ENCODE measurements at places on chromosomes 1 and 21. TPM values are rescaled to one million over a fixed set of nuclear protein-coding genes. Genes with fewer than 3 reads are reported as not detected.

Gene PDE4B
- 1.8 TPM for total RNA-seq

Gene CD48
- total RNA-seq = not detected

Gene PFKFB2
- total RNA-seq = 1.9 TPM

Gene MACO1
- total RNA-seq = 25.8 TPM

Gene ALX3
- 11.3 TPM for total RNA-seq

Gene FABP3
- 18.5 TPM for total RNA-seq

Gene ATPAF1
- total RNA-seq = 87.0 TPM

Gene DLGAP3
- total RNA-seq = not detected

Gene TFF3
- not detected for total RNA-seq

DNA sequence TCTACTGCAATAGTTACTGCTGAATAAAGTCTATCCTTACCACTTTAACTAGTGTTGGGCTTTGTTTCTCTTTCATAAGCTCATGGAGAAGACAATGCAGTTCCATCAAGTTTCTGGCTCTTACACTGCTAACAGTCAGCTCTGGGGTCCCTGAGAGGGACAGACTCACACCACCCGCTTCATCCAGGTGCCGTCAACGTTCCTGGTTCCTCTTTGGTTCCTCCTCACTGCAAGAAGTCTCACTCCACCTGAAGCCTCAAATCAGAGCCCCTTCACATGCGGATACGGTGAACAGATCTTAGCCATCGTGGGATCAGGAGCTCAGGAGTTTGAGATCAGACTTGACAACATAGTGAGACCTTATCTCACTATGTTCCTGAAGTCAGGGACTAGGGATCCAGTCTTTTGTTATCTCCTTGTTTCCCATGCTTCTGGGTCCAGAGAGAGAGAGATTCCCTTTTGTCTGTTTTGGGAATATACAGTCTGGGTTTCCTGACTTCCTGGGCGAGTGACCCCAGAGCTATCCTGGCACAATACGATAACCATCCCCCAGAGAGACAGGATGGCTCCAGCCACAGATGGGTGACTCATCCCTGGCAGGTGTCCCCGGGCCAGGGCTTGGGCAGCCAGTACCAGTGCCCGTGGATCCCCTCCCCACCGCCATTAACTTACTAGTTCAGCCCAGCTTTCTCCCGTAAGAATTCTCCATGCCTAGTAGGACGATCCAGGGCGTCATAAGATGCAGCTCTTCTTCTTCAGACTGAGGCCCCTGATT, 14.3 kb upstream of the PCP4 start:
- DNase-seq = peak; percentile 39

DNA sequence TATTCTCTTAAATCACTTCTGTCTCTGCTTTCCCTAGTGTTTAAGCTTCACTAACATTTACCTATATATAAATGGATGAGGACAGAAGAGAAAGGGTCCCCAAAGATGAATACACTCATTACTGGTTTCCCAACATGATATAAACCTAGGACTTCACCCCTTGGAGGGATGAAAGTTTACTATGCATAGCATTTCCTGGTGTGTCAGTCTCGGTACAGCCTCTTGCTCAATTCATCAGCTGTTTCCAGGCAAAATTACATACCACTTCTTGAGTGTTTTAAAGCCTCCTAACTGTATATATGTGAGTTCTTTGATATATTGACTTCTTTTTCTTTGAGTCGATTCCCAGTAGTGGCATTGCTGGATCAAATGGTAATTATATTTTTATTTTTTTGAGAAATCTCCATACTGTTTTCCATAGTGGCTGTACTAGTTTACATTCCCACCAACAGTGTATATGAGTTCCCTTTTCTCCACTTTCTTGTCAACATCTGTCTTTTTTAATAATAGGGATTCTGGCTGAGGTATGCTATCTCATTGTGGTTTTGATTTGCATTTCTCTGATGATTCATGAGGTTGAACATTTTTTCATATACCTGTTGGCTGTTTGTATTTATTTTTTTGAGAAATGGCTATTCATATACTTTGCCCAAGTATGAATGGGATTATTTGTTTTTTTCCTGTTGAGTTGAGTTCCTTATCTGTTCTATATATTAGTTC, 259.3 kb upstream of the CACYBP start:
- no peak for DNase-seq

DNA sequence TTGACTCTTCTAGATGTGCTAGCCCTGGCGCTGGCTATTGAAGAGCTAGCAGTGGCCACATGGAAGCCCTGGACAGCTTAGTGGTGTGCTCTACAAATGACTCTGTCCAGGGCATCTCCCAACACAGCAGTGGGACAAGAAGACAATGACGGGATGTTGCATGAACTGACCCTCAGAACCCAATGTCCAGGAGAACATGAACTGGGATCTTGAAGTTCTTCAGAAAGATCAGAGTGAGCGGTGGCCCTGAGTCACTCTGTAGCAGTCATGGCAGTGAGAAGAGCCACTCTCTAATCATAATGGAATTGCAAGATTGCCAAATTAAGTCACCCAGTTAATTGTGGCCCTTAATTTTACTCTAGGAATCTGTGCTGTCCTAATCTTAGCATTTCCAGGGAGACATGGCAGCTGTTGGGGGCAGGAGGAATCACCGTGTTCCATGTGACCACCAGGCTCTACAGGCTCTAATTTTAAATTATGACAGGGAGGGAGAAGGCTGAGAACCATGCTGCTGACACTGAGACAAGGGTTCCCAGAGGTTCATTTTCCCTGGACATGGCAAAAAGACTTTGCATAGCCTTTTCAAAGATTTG, 10.2 kb upstream of the OBSCN start:
- no peak for DNase-seq

DNA sequence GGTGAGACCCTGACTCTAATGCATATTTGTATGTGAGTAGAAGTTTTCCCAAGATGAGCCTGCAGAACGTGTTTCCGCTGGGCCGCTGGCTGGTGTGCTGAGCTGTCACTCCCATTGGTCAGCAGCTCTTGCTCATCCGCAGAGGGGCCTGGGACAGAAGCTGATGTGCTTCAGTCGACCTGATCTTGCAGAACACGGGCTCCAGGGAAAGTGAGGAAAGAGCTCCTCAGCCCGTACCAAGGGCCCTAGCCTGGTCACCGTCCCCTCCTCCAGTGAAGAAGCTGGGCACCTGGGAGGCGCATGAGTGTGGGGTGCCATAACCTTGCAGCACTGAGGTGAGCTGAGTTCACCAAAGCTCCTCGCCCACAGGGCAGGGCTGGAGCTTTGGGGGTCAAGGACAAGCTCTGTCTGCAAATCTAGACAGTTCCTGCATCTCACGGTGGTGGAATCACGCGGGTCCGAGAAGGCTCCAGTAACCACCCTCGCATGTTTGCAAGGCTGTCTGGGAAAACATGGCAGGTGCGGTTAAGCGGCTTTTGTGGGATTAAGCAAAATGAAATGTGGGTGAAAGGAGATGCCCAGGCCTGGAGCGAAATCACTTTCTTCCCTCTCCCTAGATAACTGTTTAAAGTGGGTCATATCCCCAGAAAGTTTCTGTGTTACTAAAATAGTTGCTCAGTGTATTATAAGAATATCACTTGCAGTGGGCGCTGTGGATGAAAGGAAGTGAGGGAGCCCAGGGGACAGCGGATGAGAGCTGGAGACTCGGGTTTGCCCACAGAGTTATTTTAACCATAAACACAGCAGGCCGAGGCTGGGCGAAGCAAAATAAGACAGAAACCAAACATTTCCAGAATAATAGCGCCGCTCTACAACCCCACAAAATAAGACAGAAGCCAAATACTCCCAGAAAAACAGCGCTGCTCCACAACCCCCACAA, 33.1 kb upstream of the LRRC3 start:
- no peak for DNase-seq

- no peak for DNase-seq
Observed at GRCh38 chr21:37615962-37616361, 249.4 kb downstream of the DYRK1A start.

- no peak for DNase-seq
Observed at GRCh38 chr21:33116676-33117075, 46.7 kb downstream of the OLIG1 start.

DNA sequence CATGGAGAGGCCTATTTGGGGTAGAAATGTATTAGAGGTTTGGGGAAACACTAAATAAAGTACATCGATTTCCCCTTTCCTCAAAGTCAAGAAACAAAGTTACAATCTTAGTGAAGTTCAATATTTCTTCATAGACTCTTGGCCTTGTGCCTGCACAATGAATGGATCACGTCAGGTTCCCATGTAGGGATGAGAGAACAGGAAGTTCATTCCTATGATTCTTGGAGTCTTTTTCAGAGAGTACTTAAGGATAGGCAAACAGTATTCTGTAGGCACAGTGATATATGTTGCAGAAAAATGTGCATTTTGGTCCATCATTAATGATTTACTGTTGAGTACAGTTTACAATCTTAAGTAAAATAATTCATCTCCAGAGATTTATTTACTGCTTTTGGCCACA, 275.5 kb downstream of the RGS7 start:
- no peak for DNase-seq

- no peak for DNase-seq
Observed at GRCh38 chr1:206907304-206907991, 10.2 kb downstream of the IL24 start.

GRCh38 chr1:238101923-238102322, 211.2 kb upstream of the ZP4 start:
- DNase-seq = no peak

GRCh38 chr1:97508653-97509218, 412.1 kb downstream of the DPYD start:
- DNase-seq = no peak

DNA sequence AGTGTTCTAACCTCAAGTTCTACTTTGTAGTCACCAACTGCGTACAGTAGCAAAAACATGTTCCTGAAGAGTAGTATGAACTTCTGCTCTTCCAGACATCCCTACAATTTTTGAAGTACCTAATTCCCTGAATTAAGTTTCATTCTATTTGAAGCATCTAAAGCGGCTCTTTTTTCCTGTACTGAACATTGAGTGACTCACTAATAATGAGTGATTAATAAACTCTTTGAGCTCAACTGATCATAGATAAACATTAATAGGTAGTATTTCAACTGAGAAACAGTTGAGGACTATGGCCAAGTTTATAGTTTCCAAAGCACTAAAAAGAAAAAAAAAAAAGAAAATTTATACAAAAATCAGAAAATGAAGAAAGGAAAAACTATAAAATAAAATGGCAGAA, 683.1 kb downstream of the LTN1 start:
- DNase-seq = no peak

DNA sequence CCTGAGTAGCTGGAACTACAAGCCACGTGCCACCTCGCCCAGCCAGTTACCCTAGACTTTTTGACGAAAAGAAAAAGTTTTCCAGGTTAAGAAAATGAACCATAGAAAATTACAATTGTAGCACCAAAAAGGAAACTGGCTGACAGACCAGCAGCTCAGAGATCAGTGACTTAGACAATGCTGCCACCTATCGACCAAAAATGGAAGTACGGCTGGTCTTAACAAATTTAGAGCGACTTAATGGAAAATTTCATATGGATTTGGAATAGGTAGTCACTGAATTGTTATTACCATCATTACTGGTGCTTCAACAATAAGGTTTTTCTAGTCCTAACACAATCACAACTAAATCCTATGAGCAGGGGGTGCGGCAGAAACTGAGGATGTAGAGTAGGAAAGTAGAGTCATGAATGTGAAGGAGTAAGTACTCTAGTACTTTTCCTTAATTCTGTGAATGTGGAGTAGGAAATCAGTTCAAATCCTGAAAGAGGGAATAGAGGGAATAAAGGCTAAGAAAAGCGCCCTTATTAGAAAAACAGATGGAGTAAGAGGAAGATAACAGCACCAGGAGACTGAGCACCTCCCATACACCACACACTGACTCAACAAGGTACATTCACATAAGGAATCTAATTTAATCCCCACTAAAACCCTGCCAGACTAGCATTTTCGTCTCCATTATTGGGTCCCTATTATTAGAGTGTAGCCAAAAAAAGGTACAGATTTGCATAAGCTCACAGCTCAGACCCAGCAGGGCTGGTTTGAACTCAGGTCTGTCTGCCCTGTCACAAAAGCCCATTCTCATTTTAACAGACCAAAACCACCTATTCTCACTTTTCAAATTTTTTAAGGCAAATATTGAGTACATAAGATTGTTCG, 37.9 kb upstream of the MGST3 start:
- peak; percentile 37 for DNase-seq

DNA sequence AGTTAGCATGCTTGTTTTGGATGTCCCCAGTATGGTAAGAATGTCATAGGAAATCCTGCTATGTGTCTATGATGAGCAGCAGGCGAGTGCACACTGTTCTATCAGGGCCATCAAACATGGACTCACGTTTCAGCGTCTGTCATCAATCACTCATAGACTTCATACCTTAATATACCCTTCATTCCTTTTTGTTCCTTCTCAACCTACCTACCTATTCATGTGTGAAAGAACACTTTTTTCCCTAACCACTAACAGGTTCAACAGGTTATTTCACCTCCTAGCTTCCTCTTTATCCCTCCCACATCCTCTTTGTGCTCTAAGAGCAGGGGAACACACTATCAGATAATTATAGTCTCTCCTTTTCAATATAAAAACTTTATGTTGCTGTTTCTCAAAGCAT, 300.6 kb downstream of the TM2D1 start:
- DNase-seq = no peak

DNA sequence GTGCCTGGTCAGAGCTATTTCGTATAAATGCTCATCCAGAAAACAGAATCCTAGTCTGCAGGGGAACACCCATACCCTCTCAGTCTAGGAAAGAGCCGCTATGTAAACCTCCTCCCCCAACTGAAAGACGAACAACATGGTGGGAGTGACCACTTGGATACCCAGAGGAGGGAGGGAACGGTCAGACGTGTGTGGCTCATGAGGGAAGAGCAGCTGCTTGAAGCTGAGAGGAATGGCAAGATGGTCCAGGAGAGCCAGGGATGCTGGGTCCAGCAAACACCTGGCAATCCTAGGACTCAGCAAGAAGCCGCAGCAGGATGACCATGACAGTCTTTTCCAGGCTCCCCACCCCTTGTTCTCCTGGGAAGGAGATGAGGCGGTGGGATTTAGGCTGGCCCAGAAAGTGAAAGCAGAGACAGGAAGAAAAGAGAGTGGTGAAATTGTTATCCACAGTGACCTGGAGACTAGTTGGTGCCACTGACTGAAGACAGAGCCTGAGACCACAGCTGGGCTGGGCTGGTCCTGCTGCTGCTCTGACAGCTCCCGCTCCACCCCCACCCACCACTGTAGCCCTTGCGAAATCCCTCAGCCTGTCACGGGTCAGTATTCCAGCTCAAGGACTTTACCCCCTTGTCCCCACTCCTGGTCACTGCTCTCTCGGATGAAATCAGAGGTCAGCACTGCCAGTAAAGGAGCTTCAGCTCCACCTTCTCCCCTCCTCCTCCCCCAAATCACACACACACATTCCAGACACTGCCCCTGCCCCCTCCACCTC, 3.6 kb downstream of the CERS2 start:
- no peak for DNase-seq

Data from MG63 (cell line).